Stimulated activated memory B cell treated with anti-CD40 and anti-IgM and Interleukin-4, amounts not matched to agents 10 μg/mL and 1 μg/mL and 100 μg/mL, for 72 hours (primary cell): ENCODE measurements at places on chromosomes 3 and 15.
A peak's percentile ranks its signal among the peaks of the same experiment; 100 is the strongest.

GRCh38 chr3:116863822-116864589, 154.4 kb downstream of the TUSC7 start:
- ATAC-seq: peak; percentile 64

DNA sequence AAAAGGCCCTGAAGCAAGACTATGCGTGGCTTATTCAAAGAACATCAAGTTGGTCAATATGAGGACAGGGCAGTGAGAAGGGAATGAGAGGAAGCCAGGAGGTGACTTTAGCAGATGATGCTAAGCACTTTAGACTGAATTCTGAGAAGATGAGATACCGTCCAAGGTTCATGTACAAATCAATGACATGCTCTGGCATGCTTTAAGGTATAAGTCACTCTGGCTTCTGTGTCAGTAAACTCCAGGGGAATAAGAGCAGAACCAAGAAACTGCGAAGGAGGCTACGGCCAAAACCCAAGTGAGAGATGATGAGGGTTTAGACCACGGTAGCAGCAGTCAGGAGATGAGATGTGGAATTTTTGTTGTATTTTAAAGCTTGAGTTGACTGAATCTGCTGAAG, 8.9 kb upstream of the CCDC50 start:
- no peak for ATAC-seq

DNA sequence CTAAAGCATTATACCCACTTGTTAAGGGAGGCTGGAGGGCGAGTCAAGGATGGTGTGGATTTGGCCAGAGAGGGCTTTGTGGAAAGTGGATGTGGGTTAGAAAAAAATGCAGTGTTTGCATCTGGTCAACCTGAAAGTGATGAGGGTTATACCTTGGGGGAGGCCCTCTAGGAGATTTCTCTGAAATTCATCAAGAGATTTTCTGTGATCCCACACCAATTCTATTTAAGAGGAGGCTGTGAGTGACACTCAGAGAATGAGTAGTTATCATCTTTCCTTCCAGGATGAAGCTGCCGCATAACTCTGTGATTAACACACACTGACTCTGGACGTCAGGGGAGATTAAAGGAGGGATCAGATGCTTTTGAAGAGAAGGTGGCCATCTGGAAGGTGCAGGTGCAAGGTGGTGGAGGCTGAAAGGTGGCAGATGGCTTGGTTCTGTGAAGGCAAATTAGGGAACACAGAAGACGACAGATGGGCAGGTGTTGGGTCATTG, 54.8 kb downstream of the ANAPC13 start:
- ATAC-seq: no peak

GRCh38 chr3:62749657-62750056, 125.6 kb downstream of the CADPS start:
- no peak for ATAC-seq

DNA sequence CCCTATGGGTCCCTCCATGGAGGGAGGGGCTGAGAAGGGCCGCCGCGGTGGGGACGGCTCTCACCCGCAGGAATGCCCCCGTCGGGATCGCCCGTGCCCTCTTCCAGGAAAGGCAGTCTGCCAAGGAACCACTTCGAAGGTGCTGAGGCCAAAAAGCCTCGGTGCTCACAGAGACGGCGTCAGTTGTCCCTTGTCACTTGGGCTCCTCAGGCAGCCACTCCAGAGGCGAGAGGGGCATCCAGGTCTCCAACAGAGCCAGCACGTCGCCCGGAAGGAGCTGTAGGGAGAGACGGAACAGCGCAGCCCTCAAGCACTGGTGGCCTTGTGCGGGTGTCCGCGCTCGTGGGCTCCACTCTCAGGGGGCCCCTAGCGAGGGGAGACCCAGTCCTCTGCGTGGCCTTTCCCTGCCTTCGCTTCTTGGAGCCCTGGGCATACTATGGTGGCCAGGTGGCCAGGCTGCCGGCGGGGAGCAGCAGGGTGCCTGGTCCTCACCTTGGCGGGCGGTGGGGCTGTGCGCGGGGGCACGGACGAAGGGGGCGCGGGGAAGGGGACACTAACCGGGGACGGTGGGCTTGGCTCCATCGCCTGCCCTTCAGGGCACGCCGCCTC, 994 bp downstream of the MESP1 start:
- ATAC-seq: peak; percentile 21
